ENCODE measurements at places on chromosomes 6 and 20. TPM values are rescaled to one million over a fixed set of nuclear protein-coding genes. Genes with fewer than 3 reads are reported as not detected.

DNA sequence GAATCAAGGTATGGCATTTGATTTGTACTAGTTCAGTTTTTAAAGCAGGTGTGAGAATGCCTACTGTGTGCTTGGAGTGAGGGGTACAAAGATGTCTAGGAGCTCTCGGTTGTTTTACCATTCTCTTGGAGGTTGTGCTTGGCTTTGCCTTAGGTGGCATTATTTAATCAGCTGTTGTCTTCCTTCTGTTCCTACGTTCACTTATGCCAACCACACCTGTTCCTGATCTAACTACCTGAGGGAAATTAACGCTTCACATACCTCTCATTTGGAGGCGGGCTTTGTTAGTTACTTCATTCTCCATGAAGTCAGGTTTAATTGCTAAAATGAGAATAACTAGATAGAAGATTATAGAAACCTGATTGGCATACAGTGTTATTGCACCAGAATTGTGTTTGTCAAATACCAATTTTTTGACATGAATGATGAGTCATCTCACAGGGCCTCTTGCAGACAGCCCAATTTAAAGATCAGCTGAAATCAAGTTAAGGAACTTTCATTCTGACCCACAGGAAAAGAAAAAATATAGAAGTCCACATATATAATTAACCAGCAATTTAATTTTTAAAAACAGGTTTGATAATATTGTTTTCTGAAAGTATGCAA lies 24.8 kb upstream of the PBOV1 start:
- DNase-seq = no peak
- H3K27ac ChIP-seq = no peak overlapping the region
- no peak overlapping the region for H3K4me3 ChIP-seq
- H3K36me3 ChIP-seq = no peaks in the 10 kb centered on the region

- H3K4me3 ChIP-seq = no peak overlapping the region
- no peak overlapping the region for H3K27ac ChIP-seq
- no peaks in the 10 kb centered on the region for H3K36me3 ChIP-seq
- no peak for DNase-seq
- no peaks in the 10 kb centered on the region for H3K4me1 ChIP-seq
Observed at GRCh38 chr6:122187186-122187585, 212.3 kb upstream of the HSF2 start.

DNA sequence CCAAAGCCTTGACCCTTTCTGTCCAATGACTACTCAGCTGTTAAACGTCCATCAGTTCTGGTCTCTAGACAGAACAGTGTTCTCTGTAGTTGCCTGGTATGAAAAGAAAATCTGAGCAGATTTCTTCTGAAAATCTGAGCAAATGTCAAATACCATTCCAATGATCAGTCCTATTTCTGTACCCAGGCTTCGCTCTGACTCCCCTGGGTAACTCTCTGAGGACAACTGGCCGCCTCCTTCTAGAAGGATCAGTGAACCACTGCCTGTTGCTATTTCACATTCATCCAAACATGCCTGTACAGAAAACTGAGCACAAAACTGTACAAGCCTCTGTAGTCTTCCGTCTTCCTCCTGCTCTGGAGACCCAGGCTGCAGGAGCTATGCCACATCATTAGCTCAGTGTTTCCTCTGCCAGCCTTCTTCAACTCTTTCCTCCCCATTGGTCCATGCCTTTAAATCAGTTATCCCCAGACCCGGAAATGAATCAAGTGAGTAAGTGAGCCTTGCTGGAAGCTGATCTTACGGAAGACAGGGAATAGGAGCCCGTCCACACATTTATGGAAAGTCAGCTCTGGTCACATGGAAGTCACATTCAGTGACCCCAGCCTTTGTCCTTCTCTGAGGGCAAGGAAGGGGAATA lies 63.3 kb downstream of the DAAM2 start:
- H3K27ac ChIP-seq = no peak overlapping the region
- no peak overlapping the region for H3K4me3 ChIP-seq
- peaks cover 4% of the 10 kb centered on the region for H3K36me3 ChIP-seq
- peaks cover 7% of the 10 kb centered on the region for H3K4me1 ChIP-seq
- no peaks in the 10 kb centered on the region for H3K27me3 ChIP-seq

GRCh38 chr6:161010418-161010817 lies 18.8 kb downstream of the MAP3K4 start:
- H3K36me3 ChIP-seq = no peaks in the 10 kb centered on the region
- no peak overlapping the region for H3K27ac ChIP-seq
- H3K27me3 ChIP-seq = no peaks in the 10 kb centered on the region

- H3K4me1 ChIP-seq = no peaks in the 10 kb centered on the region
- H3K27me3 ChIP-seq = no peaks in the 10 kb centered on the region
- DNase-seq = no peak
- no peaks in the 10 kb centered on the region for H3K36me3 ChIP-seq
Observed at GRCh38 chr20:10242166-10242565, 23.5 kb downstream of the SNAP25 start.

DNA sequence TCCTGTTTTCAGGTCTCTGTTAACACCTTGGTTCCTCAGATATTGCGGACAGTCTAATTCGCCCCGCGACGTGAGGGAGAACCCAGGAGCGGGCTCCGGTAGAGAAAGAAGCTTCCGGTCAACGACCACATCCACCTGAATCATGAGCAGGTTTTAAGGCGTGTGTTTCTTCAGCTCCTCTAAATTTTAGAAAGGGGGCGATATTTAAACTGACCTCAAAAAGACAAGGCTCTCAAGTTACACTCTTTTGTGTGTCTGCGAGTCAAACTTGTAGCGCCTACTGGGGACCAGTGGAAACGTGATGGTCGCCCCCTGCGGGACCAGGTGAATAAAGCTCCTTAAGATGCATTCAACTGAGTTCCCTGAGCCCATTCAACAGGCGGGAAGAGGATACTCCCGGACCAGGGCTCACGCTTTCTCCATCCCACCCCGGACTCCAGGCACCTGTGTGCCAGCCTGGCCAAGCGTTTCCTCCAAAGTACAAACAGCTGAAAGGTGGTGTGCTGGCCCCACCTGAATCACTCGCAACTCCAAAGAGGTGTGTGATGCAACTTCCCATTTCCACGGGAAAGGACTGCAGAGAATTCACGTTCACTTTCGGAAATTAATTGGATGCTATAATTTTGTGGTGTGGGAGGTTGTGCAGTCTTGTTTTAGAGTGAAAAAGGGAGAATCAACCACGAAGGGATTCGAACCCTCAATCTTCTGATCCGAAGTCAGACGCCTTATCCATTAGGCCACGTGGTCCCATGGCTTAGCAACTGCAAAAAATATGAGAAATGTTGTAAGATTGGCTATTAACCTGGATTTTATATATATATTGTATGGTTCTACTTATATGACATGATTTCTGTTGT lies 17.0 kb downstream of the GPX5 start:
- no peaks in the 10 kb centered on the region for H3K36me3 ChIP-seq
- H3K27me3 ChIP-seq = peaks cover 4% of the 10 kb centered on the region
- no peak for DNase-seq
- H3K4me3 ChIP-seq = peak overlapping the region; percentile 4

- peaks cover 2% of the 10 kb centered on the region for H3K27me3 ChIP-seq
- no peak overlapping the region for H3K27ac ChIP-seq
Observed at GRCh38 chr6:10313799-10314162, 101.1 kb downstream of the TFAP2A start.

GRCh38 chr6:75932067-75932466 lies 140.4 kb downstream of the IMPG1 start:
- DNase-seq = no peak
- no peak overlapping the region for H3K4me3 ChIP-seq
- no peaks in the 10 kb centered on the region for H3K36me3 ChIP-seq

DNA sequence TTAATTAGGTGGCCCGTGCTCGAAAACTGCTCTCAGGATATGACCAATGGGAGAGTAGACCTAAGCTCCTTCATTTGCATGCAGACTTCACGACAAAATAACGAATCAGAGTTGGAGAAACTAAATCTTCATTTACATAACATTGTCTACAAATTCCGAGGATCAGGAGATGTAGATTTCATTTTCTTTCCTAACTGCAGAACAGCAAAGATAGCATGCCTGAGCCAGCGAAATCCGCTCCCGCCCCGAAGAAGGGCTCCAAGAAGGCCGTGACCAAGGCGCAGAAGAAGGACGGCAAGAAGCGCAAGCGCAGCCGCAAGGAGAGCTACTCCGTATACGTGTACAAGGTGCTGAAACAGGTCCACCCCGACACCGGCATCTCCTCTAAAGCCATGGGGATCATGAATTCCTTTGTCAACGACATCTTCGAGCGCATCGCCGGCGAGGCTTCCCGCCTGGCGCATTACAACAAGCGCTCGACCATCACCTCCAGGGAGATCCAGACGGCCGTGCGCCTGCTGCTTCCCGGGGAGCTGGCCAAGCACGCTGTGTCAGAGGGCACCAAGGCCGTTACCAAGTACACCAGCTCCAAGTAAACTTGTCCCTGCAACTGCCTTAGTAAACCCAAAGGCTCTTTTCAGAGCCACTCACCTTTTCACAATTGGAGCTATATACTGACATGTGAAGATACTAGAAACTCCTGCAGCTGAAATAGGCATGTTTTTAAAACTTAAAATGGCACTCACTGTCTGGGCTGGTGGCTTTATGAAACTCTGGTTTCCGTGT lies 96.5 kb downstream of the HFE start:
- DNase-seq = peak; percentile 45
- peaks cover 9% of the 10 kb centered on the region for H3K27me3 ChIP-seq
- H3K4me1 ChIP-seq = peaks cover 4% of the 10 kb centered on the region
- peak overlapping the region; percentile 72 for H3K4me3 ChIP-seq
- no peaks in the 10 kb centered on the region for H3K36me3 ChIP-seq
- peak overlapping the region; percentile 65 for H3K27ac ChIP-seq

DNA sequence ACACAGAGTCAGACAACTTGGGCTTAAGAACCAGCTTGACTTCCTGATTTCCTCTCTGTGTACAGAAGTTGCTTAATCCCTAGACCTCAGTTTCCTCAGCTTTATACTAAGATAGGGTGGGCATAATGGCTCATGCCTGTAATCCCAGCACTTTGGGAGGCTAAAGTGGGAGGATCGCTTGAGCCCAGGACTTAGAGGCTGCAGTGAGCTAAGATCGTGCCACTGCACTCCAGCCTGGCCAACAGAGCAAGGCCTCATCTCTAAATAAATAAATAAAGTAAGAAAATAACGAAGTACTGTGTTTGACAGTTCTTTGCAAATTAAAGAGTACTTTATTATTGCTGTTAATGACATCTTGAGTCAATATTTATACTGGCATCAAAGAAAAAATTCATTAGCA lies 41.7 kb downstream of the CNKSR3 start:
- H3K4me1 ChIP-seq = no peaks in the 10 kb centered on the region

DNA sequence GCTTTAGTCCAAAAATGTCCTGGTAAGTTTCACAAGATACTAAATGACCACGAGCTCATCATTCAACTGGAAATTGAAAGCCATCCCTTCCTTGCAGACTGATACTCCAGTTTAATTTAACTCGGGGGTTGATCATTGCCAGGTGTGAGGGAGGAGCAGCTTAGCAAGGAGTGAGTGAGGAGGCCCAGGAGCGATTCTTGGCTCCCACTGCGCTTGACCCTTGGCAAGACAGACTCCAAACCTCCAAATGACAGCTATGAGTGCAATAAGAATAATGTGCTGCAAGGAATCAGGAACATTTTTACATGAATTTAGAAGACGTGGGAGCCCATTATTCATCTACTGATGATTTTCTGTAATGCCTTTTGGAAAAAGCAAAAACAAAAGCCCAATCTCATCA lies 64.9 kb downstream of the LAMA4 start:
- no peaks in the 10 kb centered on the region for H3K36me3 ChIP-seq
- H3K27me3 ChIP-seq = no peaks in the 10 kb centered on the region
- H3K27ac ChIP-seq = no peak overlapping the region
- peak; percentile 29 for DNase-seq
- no peaks in the 10 kb centered on the region for H3K4me1 ChIP-seq

GRCh38 chr20:33945391-33946081 lies 48.2 kb upstream of the RALY start:
- H3K36me3 ChIP-seq = no peaks in the 10 kb centered on the region
- H3K4me1 ChIP-seq = no peaks in the 10 kb centered on the region
- no peak overlapping the region for H3K27ac ChIP-seq

The SIRPB1 gene
- 0.74 TPM for polyA plus RNA-seq

The PRSS35 gene
- polyA plus RNA-seq = 0.07 TPM

The CTCFL gene
- not detected for polyA plus RNA-seq

The TCP11 gene
- polyA plus RNA-seq = 0.08 TPM

The SLC35D3 gene
- polyA plus RNA-seq = not detected

The SAMD3 gene
- 0.09 TPM for polyA plus RNA-seq

The GPR63 gene
- 0.03 TPM for polyA plus RNA-seq

Data from psoas muscle (tissue), 8 donors.